ENCODE measurements at places on chromosomes 3 and 15. TPM values are rescaled to one million over a fixed set of nuclear protein-coding genes. Genes with fewer than 3 reads are reported as not detected.

- DNase-seq: peak; percentile 52
- H3K4me1 ChIP-seq: peaks cover 5% of the 10 kb centered on the region
- H3K27ac ChIP-seq: no peak overlapping the region
- H3K36me3 ChIP-seq: no peaks in the 10 kb centered on the region
- no peak overlapping the region for H3K4me3 ChIP-seq
Measured at GRCh38 chr15:88835646-88836045, 32.4 kb downstream of the ACAN start.

DNA sequence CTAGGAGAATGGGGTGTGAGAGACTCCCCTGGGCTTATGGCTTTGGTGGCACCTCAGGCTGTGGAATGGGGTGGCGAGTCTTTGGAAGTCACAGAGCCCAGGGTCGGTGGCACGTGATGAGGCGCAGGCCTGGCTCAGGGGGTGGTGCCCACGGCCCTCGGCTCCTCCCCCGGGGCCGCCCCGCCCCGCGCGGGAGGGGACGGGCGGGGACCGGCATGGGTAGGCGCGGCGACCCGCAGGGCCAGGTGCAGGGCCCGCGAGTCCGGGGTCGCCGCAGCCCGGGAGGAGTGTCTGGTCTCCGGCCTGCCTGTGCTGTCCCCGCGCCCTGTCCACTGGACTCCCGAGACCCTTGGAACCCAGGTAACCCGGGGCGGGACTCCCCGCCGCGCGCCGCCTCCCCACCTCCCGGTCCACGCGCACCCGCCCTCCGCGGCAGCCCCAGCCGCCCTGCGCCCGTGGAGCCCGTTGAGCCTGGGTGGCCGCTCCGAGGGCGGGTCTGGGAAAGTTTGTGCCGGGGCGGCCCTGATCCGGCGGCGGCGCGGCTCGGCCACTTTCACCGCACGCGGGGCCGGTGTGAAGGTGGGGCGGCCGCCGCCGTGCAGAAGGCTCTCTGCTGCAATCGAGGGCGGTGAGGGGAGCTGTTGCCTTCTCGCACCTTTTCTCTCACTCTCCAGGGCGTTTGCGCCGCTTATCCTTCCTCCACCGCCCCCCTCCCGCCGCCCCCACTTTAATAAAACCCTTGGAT, at the start of gene PAQR5:
TSS of gene PAQR5 (plus strand) at position 216 of the 745 bp plus-strand sequence. CDS start 61,169 bp downstream, outside the sequence.
- no peak within 1 kb of the TSS for H3K27ac ChIP-seq
- H3K4me3 ChIP-seq: peak within 1 kb of the TSS; percentile 62
- no peak for DNase-seq
- peaks cover 7% of the 10 kb centered on the region for H3K4me1 ChIP-seq
- H3K27me3 ChIP-seq: no peaks in the 10 kb centered on the region
- no peaks in the 10 kb centered on the region for H3K36me3 ChIP-seq

- H3K27me3 ChIP-seq: no peaks in the 10 kb centered on the region
- peaks cover 3% of the 10 kb centered on the region for H3K4me1 ChIP-seq
- H3K27ac ChIP-seq: no peak overlapping the region
- no peak for DNase-seq
- no peak overlapping the region for H3K4me3 ChIP-seq
Measured at GRCh38 chr3:81452418-81452817, 309.0 kb downstream of the GBE1 start.

DNA sequence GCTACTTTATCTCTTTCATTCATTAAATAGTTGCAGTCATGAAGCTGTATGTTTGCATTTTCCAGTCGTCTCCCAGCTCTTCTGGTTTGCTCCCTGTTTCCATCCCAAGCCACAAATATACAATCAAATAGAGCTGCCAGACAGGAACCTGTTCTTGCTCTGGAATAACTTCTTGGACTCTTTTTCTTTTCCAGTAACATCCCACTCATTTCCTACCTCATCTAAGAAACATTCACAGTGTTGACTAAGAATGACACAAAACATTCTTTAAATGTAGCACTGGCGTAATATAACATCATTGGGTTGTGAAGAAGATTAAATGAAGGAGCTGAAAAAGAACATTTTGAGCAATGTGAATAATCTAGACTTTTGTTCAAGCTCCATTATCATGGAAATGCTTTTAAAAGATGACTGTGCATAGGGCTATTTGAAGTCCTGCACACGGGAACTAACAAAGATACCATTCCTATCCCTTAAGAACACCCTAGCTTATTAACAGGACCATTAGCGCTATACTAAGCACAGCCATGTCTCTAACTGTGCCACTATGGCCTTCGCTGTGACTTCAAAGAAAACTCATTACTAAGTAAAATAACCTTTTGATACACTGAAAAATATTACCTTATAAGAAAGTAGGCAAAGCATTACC, 574.0 kb downstream of the NAALADL2 start:
- H3K27ac ChIP-seq: peak overlapping the region; percentile 64
- no peaks in the 10 kb centered on the region for H3K36me3 ChIP-seq
- no peaks in the 10 kb centered on the region for H3K27me3 ChIP-seq
- H3K4me3 ChIP-seq: no peak overlapping the region

The TMEM42 gene
- total RNA-seq: 25.3 TPM

The ARRDC4 gene
- 39.8 TPM for total RNA-seq

Data from fibroblast of lung (primary cell).